ENCODE measurements at places on chromosomes 2 and 18.

- DNase-seq: no peak
These were observed 46.4 kb downstream of the HEATR5B start for GRCh38 chr2:37037771-37038170.

- DNase-seq: no peak
These were observed 12.9 kb downstream of the ID2 start for GRCh38 chr2:8694737-8695136.

DNA sequence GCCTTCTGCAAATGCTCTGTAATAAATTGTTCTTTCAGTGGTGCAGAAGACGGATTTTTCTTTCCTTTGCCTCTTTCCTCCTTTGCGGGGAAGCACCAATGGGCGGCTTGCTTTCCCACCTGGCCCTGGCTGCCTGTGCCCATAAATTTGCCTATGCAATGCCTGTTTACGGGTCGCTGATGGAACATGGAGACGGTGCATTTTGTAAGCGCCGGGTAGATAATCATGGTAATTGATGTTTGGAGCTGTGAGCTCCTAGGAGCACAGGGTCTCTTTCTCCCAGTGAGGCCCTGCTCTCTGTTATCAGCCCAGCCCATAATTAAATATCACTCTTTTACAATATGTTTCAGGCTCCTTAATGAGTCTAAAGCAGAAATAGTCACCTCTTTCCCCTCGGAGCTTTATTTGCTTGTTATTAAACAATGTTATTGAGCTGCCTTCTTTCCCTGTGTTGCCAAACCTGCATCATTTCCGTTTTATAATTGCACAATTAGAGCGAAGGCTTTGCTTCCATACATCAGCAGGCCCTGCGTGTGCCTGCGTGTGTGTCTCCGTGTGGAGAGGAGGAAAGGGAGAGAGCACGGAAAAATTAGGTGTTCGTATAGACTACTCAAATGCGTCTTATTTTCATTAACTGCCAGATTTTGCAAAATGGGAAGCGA lies 437.4 kb upstream of the POU3F3 start:
- no peak for DNase-seq

DNA sequence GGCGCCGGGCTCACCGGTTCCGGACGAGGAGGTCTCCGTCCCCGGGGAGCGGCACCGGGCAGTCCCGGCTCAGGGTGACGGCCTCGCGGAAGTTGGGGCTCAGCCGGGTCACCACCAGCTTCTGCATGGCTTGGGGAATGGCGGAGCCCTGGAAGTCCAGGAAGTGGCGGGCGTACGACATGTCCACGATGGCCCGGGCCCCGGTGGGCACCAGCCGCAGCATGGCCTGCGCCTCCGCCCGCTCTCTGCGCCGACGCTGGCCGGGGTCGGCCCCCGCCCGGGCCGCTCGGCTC lies 157 bp downstream of the PTGR3 start:
- DNase-seq: no peak

- no peak for DNase-seq
These were observed 267.4 kb downstream of the DYSF start for GRCh38 chr2:71720596-71721361.

DNA sequence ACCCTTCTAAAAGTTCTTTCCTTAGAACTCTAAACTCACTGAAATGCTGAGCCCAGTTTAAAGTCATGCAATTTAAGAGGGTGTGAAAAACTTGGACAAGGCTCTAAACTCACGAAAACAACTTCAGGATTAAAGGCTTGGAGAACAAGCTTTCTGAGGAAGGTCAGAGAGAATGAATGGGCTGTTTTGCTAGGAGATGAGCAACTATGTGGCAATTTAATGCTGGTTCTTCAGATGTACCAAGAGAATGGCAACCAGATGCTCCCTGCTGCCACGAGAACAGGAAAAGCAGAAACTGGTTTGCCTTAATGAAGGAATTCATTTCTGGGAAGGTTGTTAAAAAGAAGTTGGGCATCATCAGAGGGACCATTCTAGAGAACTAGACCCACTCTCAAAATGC lies 77.8 kb upstream of the PMAIP1 start:
- DNase-seq: no peak

DNA sequence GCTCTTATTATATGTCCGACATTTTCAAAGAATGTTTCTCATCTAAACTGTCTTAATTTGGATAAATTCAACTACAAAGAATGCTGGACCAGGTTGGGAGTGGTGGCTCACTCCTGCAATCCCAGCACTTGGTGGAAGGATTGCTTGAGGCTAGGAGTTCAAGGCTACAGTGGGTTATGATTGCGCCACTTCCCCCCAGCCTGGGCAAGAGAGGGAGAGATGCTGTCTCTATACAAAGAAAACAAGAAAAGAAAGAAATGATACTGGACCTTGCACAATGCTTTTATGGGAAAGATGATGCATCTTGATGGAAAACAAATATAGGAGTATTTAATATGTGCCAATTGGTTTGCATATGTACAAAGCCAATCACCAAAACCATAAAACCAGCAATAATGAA lies 296.7 kb downstream of the LPIN1 start:
- DNase-seq: no peak

- DNase-seq: no peak
These were observed 66.8 kb downstream of the GBX2 start for GRCh38 chr2:236101311-236101950.

- no peak for DNase-seq
These were observed 24.5 kb upstream of the KCNK3 start for GRCh38 chr2:26668041-26668440.

DNA sequence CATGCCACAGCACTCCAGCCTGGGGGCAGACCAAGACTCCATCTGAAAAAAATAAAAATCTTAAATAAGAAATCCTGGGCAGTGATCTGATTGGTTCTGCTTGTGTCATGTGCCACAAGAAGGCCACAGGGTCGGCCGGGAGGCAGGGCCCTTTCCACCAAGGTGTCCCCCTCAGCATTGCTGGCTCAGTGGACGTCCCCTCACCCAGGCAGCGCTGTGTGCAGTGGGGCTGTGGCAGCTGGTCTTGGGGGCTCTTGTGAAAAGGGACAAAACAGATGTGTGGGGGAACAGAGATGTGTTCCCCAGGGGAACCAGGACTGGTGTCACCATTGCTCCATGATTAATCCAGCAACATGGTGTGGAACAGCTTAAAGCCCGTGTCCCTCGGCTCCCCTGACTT lies 60.5 kb downstream of the HS6ST1 start:
- DNase-seq: no peak

- no peak for DNase-seq
These were observed 37.4 kb downstream of the UBE2F start for GRCh38 chr2:238004077-238004830.

GRCh38 chr2:102060792-102061191 lies 69.0 kb downstream of the IL1R2 start:
- DNase-seq: no peak

GRCh38 chr2:226797289-226797988 lies 2.2 kb downstream of the IRS1 start:
- peak; percentile 30 for DNase-seq

- DNase-seq: peak; percentile 68
These were observed 125.5 kb upstream of the ZNF516 start for GRCh38 chr18:76620321-76621170.

- no peak for DNase-seq
These were observed 179.2 kb upstream of the EPAS1 start for GRCh38 chr2:46117994-46118393.

- no peak for DNase-seq
These were observed 102.1 kb upstream of the HS6ST1 start for GRCh38 chr2:128420776-128421175.

GRCh38 chr2:198347349-198347748 lies 543.0 kb downstream of the PLCL1 start:
- no peak for DNase-seq

GRCh38 chr2:148949348-148949747 lies 74.3 kb downstream of the KIF5C start:
- DNase-seq: no peak

DNA sequence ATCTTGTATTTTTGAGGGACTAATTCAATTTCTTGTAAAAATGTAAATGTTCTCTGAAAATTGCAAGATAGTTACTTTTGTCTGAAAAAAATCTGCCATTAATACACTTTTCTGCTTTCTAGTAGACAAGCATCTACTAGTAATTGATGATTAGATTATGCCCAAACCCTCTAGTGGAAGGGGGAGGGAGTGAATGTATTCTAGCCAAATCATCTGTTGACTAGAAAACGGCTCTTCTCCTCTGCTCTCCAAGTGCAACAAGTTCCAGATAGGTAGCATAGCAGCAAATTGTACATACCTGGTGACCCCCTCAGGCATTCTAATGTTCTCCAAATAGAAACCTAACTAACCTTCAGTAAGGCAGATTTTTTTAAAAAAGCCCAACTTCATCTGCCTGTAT lies 58.6 kb downstream of the RELCH start:
- no peak for DNase-seq

DNA sequence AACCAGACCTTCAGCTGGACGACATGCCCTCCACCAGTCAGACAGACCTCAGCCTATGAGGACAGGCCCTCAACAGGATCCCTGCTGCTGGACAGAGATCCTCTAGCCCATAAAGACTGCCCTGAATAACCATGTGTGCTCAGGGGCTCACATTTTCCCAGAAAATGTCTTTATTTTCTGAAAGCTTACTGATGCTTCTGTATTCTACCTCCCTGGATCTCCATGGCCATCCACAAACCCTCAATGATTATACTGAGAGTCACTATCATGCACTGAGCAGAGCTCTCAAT lies 1.8 kb upstream of the PTPN18 start:
- DNase-seq: no peak

- no peak for DNase-seq
These were observed 12.5 kb downstream of the C1D start for GRCh38 chr2:68050353-68050752.
